Stomach (tissue), 19 donors: ENCODE measurements at places on chromosomes 5 and 9.

- DNase-seq = no peak
Measured at GRCh38 chr5:85428426-85428934, 1043.8 kb upstream of the EDIL3 start.

- no peak for DNase-seq
Measured at GRCh38 chr9:132742821-132743311, 72.6 kb downstream of the GTF3C4 start.

GRCh38 chr9:77011973-77012821 lies 7.3 kb upstream of the FOXB2 start:
- peak; percentile 83 for DNase-seq

DNA sequence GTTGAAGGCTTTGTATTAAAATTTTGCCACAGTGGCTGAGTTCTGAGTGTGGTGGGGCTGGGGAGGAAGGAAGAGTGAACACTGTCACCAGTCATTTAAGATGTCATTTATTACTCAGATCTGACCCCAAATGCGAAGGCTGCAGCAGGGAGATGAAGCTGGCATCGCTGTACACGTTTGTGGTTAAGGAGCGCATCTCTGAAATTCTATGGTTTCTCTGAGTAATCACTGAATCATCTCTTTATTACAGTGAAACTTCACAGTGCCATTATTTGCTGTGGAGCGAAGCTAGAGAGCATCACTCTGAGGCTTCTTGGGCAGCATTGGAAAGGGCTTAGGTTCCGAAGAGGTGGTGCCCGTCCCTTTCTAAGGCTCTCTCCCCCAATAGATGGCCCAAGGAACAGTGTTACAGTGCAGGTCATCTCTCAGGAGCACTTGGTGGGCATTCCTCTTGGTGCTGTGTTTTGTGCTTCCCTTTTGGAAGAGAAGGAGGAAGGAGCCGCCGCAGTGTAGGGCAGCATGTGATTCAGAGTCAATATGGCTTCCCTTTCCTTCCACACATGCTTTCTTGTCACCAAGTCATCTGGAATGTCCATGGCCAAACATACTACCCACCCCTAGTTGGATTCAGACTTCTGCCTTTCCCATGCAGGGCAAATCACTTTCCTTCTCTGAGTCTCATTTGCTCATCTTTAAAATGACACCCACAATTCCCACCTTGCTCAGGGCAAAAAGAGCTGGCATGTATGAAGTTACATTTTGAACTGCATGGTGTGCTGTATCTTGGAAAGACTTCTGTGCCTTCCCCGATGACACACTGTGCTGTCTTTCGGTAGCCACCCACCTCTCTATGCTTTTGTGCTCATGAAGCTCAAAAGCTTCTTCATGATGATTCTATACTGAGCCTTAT lies 9.3 kb upstream of the TEX48 start:
- no peak for DNase-seq

DNA sequence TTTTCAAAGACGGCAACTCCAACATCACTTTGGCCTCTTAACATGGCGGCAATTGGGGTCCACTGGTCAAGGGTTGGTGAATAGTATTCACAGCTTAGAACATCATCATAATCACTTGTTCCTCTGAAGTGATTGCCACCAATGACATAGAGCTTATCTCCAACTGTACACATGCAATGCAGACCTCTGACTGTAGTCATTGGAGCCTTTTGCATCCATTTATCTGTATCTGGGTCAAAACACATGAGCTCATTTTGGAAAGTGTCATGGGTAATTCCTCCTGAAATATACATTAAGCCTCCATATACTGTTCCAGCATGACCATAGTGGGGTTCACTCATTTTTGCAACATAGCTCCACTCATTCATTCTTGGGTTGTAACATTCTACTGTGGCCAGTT lies 2.0 kb downstream of the KLHL9 start:
- no peak for DNase-seq

DNA sequence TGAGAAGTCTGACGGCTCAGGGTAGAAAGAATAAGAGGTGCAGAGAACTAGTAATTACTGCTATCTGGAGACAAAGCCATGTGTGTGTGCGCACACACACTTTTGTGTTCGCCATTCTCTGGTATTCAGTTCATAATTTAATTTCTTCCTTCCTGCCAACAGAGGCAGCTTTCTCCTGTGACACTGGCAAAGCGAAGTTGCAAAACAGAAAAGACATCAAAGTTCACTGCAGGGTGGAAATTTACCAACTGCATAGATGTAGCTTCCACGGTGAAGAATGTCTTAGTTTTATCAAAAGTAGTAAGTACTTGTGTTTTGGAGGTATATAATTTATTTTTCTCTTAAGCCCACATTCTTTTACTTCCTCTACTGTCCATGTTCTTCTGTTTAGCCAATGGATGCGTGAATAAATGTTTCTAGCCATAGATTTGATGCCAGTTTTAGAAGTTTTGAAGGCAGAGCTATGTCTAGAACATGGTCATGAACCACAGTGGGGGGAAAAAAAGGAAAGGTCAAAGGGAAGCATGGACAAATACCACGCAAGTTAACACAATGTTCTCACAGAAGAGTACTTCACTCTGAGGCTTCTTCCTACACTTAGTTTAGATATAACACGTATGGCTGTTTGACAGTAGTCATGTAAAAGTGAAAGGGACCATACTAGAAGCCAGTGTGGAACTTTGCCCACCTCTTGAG lies 536.5 kb upstream of the GRIA1 start:
- no peak for DNase-seq
